ENCODE measurements at places on chromosomes 5 and 9. TPM values are rescaled to one million over a fixed set of nuclear protein-coding genes. Genes with fewer than 3 reads are reported as not detected.

The GPR150 gene
- 0.87 TPM for total RNA-seq

The SHISAL2B gene
- not detected for total RNA-seq

The IL7R gene
- total RNA-seq, result 533 TPM

The DBH gene
- total RNA-seq, result not detected

The FOXD4 gene
- 0.92 TPM for total RNA-seq

DNA sequence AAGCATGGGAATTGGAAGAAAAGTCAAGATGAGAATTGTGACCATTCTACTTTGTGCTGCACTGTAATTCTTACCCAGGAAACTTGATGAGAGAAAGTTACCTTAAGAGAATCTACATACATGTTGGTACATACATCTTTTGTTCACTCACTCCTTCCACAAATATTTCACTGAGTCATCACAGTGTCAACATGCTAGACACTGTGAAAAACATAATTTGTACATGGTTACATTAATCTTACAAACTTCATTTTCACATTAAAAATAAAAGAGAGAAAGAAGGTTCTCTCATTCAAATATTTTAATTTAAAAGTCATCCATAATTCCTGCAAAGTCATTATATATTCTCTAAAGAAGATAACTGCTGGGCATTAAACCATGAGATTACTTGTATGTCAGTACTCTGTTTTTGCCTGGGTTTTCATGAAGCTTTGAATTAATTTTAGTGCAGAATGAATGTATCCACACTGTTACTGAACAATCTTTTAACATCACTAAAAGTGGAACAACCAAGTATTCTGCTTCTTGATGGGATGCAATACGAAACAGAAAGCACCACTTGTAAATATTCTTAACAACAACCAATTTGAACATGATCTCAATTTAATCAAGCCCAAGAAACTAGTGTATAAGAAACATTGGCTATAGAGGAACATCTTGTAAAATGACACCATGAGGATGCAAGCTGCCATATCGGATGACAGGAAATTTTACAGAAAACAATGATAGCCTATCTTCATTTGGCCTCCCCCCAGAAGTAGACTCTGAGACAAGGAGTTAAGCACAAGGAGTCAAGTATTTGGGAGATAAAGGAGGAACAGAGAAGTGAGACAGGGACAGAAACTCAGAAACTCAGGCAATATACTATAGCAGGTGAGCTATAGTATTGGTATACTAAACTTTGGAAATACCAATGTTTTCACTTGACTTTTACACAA, 28.4 kb downstream of the ERP44 start:
- H3K27ac ChIP-seq, result no peak overlapping the region
- no peaks in the 10 kb centered on the region for H3K27me3 ChIP-seq
- peaks cover 8% of the 10 kb centered on the region for H3K4me1 ChIP-seq
- no peak overlapping the region for H3K4me3 ChIP-seq
- H3K36me3 ChIP-seq, result peaks cover 10% of the 10 kb centered on the region

GRCh38 chr5:171318026-171318425, 9.0 kb downstream of the TLX3 start:
- H3K27ac ChIP-seq, result no peak overlapping the region
- H3K4me1 ChIP-seq, result peaks cover 10% of the 10 kb centered on the region
- H3K27me3 ChIP-seq, result peaks cover 89% of the 10 kb centered on the region

DNA sequence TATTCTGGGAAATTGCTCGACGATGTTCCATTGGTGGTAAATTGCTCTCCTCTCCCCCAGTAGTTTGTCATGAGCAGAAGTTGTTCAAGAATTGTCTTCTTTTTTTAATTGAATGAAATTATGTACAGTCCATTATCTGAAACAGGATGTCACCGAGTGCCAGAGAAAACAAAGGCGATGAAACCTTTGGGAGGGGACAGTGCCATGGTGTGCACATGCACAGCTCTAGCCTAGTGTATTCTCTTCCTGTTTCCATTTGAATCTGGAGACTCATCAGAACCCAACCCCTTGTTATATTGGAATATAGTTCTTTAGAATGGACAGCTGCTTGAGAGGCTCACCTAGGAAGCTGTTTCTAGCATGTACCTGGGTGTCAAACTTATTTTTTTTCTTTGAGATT, 41.7 kb downstream of the TGFBR1 start:
- peaks cover 37% of the 10 kb centered on the region for H3K4me1 ChIP-seq
- H3K27ac ChIP-seq, result no peak overlapping the region
- no peak overlapping the region for H3K4me3 ChIP-seq
- H3K27me3 ChIP-seq, result no peaks in the 10 kb centered on the region
- H3K36me3 ChIP-seq, result peaks cover 84% of the 10 kb centered on the region
- DNase-seq, result no peak

- H3K4me3 ChIP-seq, result no peak overlapping the region
- H3K27me3 ChIP-seq, result peaks cover 9% of the 10 kb centered on the region
- no peaks in the 10 kb centered on the region for H3K4me1 ChIP-seq
- no peak overlapping the region for H3K27ac ChIP-seq
These were observed 213.7 kb upstream of the NR4A3 start for GRCh38 chr9:99607842-99608448.

GRCh38 chr5:55062039-55062779, 38.2 kb downstream of the GZMK start:
- peak overlapping the region; percentile 91 for H3K27ac ChIP-seq
- H3K36me3 ChIP-seq, result peaks cover 58% of the 10 kb centered on the region
- DNase-seq, result peak; percentile 86
- H3K4me1 ChIP-seq, result peaks cover 80% of the 10 kb centered on the region
- H3K4me3 ChIP-seq, result peak overlapping the region; percentile 58

DNA sequence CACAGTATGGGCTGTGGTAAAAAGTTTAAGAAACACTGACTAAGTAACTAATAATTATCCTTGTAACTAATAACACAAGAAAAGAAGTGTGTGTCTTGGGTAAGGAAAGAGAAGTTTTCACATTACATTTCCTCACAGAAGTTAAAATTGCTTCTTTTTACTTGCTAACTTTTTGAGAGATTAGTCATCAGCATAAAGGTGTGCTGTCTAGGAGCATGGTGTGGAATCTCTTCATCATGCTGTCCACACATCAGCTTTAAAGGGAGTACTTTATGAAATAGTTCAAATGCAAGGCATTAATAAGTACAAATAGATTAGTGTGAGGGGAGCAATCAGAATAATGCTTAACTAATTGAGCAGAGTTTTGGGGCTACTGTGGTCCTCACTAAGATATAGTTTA, 29.8 kb downstream of the WDR36 start:
- H3K4me3 ChIP-seq, result no peak overlapping the region
- no peak for DNase-seq
- no peak overlapping the region for H3K27ac ChIP-seq
- peaks cover 38% of the 10 kb centered on the region for H3K36me3 ChIP-seq

DNA sequence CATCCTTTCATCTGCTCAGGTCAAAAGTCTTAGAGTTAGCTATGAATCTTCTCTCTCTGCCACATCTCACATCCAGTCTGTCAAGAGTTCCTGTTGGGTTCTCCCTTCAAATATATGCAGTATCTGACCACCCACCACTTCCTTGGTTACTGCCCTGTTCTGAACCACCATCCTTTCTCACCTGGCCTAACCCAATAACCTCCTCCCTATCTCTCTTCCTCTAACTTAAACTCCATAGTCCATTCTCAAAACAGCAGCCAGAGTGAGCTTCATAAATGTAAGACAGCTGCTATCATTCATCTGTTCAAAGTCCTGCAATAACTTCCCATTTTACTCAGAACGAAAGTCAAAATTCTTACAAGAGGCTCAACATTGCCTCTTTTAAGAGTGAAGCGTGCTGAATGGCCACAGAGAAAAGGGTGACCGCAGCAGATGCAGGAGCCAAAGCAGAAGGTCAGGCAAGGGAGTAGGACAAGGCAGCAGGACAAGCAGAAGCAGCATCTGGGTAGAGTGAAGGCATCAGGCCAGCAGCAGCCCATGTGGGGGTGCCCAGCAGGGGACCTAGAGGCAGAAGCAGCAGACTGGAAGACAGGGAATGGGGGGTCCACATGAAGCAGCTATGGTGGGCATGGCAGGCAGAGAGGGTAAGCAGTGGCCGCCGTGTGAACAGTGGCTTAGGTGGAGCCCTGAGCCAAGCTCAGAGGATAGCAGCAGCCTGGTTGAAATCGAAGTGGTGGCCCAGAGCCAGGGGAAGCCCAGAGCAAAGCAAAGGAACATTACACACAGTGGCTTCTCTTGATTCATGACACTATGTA, 39.3 kb upstream of the CDC42SE2 start:
- H3K4me1 ChIP-seq, result peaks cover 4% of the 10 kb centered on the region
- no peak overlapping the region for H3K4me3 ChIP-seq
- H3K27ac ChIP-seq, result no peak overlapping the region
- no peaks in the 10 kb centered on the region for H3K27me3 ChIP-seq
- peak; percentile 26 for DNase-seq

GRCh38 chr5:111681414-111682120, 75.4 kb downstream of the NREP start:
- H3K4me1 ChIP-seq, result no peaks in the 10 kb centered on the region
- H3K27ac ChIP-seq, result no peak overlapping the region
- no peak overlapping the region for H3K4me3 ChIP-seq
- DNase-seq, result no peak
- H3K27me3 ChIP-seq, result peaks cover 6% of the 10 kb centered on the region
- no peaks in the 10 kb centered on the region for H3K36me3 ChIP-seq

DNA sequence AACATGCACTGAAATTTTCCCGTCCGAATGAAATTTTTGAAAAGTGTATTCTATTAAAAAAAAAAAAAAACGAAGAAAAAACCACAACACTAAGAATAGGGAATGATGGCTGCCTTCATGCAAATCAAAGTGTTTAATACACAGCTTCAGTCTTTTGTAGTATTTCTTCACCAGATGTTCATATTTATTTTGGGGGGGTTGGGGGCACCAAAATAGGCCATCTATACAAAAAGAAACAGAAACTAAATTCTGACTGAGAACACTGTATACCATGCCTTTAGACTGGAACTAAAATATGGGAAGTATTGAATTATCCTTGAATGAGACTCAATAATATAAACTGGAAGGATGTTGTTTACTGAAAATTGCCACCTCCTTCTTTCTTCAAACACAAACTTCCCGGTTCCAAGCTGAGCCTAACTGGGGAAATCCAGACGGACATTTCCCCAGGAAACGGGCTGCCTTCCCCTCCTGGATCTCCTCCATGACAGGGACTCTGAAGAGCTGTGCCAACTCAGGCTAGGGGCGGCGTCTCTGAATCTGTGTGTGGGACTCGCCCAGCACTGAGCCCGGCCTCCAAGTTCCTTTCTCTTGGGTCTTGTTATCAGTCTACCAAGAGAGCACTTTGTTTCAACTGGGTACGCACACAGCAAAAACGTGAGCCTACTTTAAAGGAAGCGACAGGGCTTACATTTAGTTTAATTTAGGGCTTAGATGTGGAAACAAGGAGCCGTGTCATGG, 511.3 kb upstream of the ADAMTS16 start:
- no peak overlapping the region for H3K4me3 ChIP-seq
- no peaks in the 10 kb centered on the region for H3K4me1 ChIP-seq
- DNase-seq, result no peak
- no peak overlapping the region for H3K27ac ChIP-seq
- no peaks in the 10 kb centered on the region for H3K27me3 ChIP-seq
- H3K36me3 ChIP-seq, result no peaks in the 10 kb centered on the region

DNA sequence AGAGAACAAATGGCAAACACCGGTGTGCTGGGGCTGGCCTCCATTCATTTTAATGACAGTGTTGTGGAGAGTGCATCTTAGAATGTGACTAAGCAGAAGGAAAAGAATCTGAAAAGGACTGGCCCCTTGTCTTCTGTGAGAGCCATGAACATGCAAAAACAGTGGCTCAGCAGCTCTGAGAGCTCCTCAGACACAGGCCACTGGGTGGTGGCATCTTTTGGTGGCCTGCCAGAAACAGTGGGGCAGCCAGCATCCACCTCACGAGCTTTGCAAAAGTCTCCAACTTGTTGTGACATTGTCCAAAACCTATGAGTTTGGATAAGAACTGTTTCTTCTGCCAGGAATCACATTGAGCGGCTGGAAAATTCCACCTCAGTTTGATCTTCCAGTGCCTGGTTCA, 233.4 kb downstream of the NR3C1 start:
- no peak overlapping the region for H3K27ac ChIP-seq
- no peaks in the 10 kb centered on the region for H3K4me1 ChIP-seq
- no peaks in the 10 kb centered on the region for H3K27me3 ChIP-seq
- H3K4me3 ChIP-seq, result no peak overlapping the region

- H3K27ac ChIP-seq, result no peak overlapping the region
- DNase-seq, result no peak
- peaks cover 4% of the 10 kb centered on the region for H3K4me1 ChIP-seq
- no peaks in the 10 kb centered on the region for H3K36me3 ChIP-seq
- H3K27me3 ChIP-seq, result no peaks in the 10 kb centered on the region
- H3K4me3 ChIP-seq, result no peak overlapping the region
These were observed 28.7 kb upstream of the DAP start for GRCh38 chr5:10789726-10790125.

DNA sequence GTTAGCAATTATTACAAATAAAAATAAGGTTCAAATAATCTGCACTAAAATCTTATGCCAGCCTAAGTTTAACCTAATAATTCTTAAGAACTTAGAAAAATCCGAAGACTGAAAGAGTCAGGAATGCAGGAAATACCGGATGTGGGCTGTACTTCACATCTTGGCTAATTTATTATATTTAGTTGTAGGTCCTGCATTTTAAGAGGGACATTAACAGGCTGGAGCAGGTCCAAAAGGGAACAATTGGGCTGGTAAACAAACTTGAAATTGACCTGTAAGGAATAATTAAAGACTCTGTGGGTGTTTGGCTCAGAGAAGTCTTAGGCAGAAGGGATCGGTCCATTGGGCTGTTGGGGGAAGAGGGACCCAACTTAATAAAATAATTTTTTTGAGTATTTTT, 18.4 kb downstream of the GLRA1 start:
- no peak overlapping the region for H3K4me3 ChIP-seq
- no peak for DNase-seq
- H3K4me1 ChIP-seq, result no peaks in the 10 kb centered on the region
- no peak overlapping the region for H3K27ac ChIP-seq
- peaks cover 4% of the 10 kb centered on the region for H3K27me3 ChIP-seq

- no peak overlapping the region for H3K27ac ChIP-seq
- DNase-seq, result no peak
- H3K4me1 ChIP-seq, result peaks cover 6% of the 10 kb centered on the region
- H3K36me3 ChIP-seq, result peaks cover 21% of the 10 kb centered on the region
These were observed 283.6 kb downstream of the NR3C1 start for GRCh38 chr5:143119881-143120341.

- H3K4me3 ChIP-seq, result no peak overlapping the region
- no peaks in the 10 kb centered on the region for H3K27me3 ChIP-seq
- H3K27ac ChIP-seq, result no peak overlapping the region
- peaks cover 18% of the 10 kb centered on the region for H3K36me3 ChIP-seq
- H3K4me1 ChIP-seq, result peaks cover 4% of the 10 kb centered on the region
These were observed 61.2 kb downstream of the IL6ST start for GRCh38 chr5:55933377-55934114.

- no peaks in the 10 kb centered on the region for H3K36me3 ChIP-seq
- H3K4me3 ChIP-seq, result no peak overlapping the region
- no peaks in the 10 kb centered on the region for H3K27me3 ChIP-seq
- DNase-seq, result no peak
- no peak overlapping the region for H3K27ac ChIP-seq
- H3K4me1 ChIP-seq, result no peaks in the 10 kb centered on the region
These were observed 38.3 kb downstream of the RECK start for GRCh38 chr9:36074870-36075532.

All from activated CD4-positive, alpha-beta T cell treated with anti-CD3 and anti-CD28 coated beads, Interleukin-2, amount 10 ng/mL, durations not matched to agents 7 days and 5 days (primary cell).